ENCODE measurements at places on chromosomes 2 and 18.

DNA sequence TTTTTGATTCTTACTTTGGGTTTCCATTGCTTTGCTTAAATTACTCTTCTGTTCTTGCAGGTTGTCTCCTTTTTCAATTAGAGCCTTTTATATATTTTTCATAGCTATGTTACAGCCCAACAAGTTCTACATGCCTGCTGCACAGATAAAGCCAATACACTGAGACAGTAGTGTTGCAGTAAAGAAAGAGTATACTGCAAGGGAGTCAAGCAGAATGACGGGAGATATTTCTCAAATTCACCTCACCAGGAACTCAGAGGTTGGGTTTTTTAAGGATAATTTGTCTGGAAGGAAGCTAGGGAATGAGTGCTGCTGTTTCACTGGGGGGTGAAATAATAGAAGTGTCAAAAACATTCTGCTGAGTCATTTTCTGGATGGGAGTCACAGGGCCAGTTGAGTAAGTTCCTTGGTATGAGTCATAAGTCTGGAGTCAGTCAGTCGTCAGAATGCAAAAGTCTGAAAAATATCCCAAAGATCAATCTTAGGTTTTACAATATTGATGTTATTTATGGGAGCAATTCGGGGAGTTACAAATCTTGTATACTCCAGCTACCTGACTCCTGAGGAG lies 193.0 kb upstream of the RGPD4 start:
- no peak for DNase-seq

DNA sequence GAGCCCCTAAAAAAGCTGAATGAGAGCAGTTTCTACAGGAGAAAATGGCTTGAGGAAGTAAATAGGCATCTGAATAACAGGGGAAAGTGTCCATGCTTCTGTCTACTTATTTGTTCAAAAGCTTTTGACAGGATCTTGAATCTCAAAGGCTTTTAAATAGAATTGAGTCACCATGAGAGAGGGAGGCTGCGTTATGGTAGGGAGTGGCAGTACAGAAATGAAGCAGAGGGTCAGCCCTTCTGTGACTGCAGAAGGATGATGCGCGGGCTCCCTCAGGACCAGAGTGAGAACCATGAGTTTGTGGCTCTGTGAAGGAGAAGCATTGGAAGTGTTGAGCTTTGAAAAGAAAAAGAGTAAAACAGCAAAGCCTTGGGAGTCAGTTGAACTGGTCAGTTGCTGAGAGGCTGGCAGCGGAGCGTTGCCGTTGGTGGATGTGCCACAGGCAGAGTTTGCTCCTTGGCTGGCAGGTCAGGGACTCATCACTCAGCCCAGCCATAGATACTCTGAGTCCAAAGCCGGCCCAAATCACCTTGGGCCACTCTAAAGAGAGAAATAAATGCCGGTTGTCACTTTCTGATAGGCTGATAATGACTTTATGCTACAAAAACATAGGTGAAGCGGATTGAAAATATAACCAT lies 17.4 kb downstream of the COPS7B start:
- DNase-seq: no peak

DNA sequence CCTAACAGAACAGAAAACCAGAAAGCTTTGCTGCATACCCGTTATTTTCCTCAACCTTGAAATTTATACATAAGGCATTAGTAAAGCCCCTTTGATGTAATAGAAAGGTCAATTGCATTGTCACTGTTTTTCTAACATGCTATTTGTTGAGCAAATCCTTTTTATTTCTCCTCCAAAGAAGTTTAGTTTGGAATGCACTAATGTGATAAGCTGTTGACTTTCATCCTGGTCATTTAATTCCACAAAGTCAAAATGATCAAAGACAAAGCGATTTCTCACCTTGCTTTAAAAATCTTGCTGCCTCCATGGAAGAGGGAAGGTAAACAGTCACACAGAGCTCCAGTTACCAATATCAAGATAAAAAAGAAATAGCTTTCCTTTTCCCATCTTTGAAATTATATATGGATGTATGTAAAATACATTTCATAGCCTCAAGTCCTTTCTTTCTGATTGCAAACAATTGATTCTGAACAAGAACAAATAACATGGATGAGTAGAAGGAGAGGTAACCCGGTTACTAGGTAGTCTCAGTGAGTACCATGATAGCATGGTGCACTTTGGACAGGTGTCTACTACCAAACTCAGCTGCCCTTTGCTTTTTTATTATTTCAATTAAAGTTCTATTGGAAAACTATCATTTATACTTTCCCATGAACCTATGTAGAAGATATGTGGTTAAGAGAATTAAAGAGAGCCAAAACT lies 452.7 kb downstream of the STK39 start:
- no peak for DNase-seq

DNA sequence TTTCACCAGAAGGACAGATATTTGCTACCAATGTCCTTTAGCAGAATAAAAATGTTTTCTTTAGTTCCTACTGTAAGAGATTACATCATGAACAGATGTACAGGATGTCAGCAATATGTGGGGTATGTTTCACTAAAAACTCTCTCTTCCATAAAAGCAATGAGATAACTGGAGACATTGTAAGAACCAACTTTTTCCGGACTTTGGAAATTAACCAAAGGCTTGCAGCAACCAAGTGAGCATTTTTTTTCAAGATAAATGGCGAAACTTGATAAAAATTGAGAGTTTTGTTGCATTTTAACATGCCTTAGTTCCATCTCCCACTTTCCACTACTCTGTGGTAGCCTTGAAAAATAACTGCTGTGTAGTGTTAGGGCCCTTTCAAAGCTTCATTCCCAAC lies 429.8 kb upstream of the CDH2 start:
- DNase-seq: no peak

DNA sequence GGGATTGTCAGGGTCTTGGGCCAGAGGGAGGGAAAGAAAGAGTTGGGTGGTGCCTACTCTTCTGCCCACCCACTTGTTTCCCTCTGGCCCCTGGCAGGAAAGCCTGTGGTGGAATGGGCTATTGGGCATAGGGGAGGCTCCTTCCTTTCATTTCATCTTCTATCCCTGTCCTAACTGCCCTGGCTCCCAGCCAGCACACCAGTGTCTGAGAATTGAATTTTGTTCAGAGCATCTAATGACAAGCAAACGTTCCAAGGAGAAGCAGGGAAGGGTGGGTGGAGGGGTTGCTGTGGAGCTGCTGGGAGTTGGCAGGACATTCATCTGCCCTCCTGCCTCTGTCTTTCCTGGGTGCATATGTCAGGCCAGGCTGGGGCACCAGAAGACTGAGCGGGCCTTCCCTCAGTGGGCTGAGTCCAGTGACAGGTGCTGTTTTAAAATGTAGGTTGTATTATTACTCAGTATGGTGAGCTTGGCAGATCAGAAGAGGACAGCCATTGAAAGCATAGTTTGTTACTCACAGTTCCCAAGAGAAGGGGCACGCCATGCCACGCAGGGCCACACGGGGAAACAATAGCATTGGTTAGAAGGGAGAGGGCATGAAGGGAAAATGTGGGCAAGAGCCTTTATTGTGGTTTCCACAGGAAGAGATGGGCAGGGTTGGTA lies 171.9 kb downstream of the ACOXL start:
- no peak for DNase-seq

DNA sequence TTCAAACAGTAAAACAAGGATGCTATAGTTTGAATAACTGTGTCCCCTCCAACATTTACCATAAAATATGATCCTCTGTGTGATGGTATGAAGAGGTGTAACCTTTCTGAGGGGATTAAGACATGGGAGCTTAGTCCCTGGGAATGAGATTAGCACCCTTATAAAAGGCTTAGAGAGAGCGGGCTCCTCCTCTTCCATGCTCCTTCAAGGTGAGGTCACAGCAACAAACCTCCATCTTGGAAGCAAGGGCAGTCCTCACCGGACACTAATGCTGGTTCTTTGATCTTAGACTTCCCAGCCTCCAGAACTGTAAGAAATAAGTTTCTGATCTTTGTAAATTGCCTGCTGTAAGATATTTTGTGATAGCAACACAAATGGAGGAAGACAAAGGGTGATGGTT lies 700.3 kb downstream of the TMEM182 start:
- DNase-seq: no peak

DNA sequence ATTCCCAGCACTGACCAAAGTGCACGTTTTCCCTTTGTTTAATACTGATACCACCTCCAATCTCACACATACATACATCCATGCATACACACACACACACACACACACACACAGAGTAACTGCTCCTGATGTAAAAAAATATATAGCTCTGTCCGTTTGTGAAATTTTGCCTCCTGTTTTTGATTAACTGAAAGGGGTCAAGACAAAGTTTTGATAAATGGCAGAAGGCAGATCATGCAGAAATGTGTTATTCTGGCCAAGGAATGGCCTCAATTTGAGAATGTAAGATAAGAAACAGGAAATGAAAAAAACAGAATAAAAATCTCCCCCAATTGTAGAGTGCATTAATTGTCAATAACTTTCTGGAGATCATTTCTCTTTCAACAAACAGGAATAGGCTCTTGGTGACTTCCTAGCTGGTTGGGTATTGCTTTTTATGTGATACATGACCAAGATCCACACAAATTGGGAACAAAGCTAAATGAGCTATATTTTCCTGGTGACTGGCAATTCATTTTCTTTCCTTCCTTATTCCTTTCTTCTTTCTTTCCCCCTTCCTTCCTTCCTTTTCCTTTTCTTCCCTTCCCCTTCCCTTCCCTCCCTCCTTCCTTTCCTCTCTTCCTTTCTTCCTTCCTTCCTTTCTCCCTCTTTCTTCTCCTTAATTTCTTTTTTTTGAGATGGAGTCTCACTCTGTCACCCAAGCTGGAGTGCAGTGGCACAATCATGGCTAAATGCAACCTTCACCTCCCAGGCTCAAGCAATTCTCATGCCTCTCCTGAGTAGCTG lies 88.9 kb upstream of the PMAIP1 start:
- no peak for DNase-seq

DNA sequence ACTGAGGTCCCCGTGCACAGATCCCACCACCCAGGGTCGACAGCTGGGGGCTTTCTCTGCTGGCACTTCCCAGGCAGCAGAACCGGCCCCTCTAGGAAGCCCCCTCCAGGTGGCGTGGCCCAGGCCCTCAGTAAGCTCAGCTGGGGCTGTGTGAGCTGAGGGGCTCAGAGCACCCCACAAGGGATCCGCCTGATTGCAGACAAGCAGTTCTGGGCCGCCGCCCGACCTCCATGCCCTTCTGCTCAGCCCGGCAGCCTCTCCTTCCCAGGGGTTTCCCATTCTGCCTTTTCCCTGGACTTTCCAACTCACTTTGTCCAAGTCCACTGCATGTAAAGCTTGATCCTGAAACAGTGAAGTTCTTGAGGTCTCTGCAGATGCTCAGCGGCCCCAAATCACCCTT lies 76.4 kb downstream of the NFATC1 start:
- no peak for DNase-seq

- DNase-seq: no peak
Observed at GRCh38 chr2:229027353-229028105, 243.6 kb downstream of the PID1 start.

- DNase-seq: no peak
Observed at GRCh38 chr2:197805715-197806633, 1.6 kb downstream of the PLCL1 start.

- DNase-seq: no peak
Observed at GRCh38 chr2:221767106-221768012, 195.3 kb upstream of the EPHA4 start.
